ENCODE measurements at places on chromosomes 11 and 22.

- no peak for DNase-seq
Measured at GRCh38 chr22:23055449-23056179, 14.7 kb upstream of the GNAZ start.

- DNase-seq = peak; percentile 16
Measured at GRCh38 chr11:87560352-87560751, 522.6 kb downstream of the TMEM135 start.

DNA sequence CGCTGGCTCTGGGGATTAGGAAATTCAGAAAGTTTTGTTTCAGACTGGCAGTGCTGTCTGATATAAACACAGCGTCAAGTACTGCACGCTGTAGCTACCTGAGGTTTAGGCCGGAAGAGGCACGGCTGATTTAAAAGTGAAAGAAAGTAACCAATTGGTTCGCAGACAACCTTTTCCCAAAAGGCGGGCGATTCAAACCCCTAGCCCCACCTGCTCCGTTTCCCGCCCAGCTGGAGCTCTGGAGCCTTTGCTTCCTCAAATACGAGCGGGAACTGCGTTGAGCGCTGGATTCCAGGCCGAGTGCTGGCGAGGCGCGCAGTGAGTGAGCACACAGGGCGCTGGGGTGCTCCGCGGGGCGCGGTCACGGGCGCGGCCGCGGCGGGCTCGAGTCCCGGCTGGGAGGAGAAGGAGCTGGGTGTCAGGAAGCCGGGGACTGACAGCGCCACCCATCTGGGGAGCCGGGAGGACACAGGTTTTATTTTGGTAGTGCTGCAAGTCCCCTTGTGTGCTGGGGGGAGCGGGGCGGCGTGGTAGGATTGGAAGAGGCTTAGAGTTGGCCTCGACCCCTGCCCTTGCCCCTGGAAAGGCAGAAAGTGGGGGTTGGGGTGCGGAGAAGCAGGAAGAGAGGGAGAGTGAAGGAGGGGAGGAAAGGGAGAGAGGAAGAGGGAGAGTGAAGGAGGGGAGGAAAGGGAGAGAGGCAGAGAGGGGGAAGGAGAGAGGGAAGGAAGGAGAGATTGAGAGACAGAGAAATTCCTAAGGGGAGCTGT, 2.1 kb downstream of the FAM111A start:
- DNase-seq = peak; percentile 91

DNA sequence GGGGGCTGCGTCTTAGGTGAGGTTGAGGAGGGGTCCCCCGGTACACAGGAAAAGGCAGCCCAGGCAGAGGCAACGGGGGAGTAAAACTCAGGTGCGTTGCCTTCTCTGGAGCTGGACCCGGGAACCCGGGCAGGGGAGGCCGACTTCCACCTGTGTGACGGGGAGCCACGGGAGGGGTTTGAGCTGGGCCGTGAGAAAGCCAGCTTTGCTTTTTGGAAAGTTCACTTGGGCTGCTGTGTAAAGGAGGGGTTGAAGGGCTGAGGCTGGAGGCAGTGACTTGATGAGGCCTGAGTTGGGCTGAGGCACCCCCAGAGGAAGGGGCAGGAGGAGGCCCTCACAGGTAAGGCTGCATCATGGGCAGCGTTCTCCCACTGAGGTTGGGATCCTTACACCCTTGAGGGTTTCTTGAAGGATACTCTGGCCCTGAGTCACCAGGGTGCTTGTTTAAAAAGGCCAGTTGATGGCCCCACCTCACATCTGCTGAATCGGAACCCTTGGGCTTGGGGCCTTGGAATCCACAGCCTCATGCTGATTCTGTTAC, 47.2 kb downstream of the CHRDL2 start:
- no peak for DNase-seq

- no peak for DNase-seq
Measured at GRCh38 chr11:100851147-100851546, 164.1 kb downstream of the ARHGAP42 start.

DNA sequence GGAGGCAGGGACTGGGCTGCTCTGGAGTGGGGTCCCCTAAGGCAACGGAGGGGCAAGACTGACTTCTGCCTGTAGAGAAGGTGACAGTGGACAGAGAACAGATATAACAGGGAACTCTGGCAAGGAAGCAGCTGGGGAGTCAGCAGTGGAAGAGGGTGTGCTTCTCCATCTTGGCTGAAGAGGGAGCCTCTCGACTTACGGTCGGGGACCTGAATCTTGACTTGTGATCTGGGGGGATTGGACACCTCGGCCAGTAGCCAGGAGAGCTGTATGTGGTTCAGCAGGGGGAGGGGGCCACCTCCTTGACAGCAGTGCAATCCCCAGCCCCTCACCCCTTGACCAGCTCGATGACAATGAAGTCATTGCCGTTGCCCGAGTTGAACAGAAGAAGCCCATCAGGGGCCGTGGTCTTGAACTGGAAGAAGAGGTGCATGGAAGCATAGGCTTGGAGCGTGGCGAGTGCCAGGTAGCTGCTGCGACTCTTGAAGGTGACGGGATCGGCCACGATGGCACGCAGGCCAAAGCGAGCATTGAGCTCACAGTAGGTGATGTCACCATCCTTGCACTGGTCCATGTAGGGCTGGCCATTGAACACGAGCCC, 60.0 kb downstream of the SLC22A12 start:
- DNase-seq = peak; percentile 83

GRCh38 chr11:6895010-6895409, 2.7 kb upstream of the OR2D2 start:
- no peak for DNase-seq

DNA sequence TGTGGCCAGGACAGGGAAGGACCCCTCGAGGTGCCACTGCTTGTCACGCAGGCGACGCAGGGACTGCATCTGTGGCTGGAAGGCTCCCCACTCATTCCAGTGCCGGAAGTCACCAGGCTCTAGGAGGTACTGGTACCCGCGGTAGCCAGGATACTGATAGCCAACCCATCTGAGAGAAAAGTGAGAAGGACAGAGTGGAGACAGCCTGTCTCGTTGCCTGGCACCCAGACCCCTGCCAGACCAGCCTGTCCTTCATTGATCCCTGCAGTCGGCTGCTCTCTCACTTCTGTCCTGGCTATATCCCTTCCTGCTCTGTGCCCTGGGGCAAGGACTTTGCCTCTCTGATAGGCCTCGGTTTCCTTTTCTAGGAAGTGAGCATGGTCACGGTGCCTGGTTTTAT, 9.6 kb upstream of the TPST2 start:
- no peak for DNase-seq

- DNase-seq = no peak
Measured at GRCh38 chr11:75271730-75272129, 31.2 kb downstream of the TPBGL start.

DNA sequence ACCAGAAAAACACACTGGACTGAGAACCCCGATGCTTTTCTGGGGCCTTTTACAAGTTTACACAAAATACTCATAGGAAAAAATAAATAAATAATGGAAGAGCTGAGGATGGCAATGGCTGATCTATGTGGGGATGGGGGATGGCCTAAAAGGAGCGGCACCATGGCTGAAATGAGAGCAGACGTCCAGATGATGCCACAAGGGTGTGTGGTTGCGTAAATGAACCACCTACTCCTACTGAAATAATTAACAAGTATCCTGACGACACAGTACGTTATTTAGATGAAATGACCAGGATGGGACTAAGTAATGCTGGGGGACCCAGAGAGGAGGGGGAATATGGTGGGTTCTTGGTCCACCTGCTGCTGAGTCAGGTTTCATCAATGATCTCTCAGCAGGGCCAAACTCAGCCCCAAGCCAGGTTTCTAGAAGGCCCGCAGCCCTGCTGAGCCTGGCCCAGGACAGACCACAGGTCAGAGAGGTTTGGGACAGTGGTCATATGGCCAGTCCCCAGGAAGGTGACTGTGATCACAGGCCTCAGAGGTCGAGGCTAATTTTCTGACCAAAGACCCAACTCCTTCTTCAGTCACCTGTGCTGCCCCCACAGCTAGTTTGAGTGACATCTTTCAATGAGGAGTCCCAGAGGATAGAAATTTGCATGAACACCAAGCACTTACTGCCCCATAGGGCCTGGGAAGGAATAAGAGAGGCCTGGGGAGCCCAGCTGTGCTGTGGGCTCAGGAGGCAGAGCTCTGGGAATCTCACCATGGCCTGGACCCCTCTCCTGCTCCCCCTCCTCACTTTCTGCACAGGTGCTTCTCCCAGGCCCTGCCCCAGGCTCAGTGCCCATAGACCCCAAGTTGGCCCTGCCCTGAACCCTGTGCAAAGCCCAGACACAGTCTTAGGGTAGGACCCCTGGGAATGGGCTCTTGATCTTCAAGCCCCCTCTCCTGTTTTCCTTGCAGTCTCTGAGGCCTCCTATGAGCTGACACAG, 76.3 kb upstream of the IGLL5 start:
- no peak for DNase-seq

DNA sequence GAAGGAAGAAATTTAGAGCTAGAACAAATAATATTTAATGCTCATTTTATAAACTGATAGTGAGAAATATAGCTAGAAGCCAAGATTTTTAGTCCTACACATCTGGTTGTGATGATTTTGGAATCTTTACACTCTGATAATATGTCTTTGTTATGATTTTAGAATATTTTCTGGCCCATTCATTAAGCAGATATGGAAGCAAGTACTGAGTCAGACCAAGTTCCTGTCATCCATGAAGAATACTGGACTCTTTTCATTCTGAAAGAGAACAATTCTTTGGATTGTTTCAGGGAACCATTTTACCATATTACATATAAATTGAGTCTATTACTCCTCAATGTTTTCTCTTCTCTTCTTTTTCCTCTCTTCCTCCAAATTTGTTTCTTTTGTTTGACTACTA, 227.4 kb downstream of the TMEM135 start:
- DNase-seq = no peak

DNA sequence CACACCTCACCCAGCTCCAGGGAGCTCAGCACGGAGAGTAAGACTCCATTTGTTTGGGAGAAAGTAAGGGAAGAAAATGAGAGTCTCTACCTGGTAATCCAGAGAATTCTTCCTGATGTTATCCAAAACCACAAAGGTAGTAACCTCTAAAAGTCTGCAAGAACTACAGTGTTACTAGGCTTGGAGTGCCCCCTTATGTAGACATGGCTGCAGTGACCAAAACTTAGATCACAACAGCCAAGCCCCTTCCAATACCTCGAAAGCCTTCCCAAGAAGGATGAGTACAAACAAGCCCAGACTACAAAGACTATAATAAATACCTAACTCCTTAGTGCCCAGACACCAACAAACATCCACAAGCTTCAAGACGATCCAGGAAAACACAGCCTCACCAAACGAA, 4.9 kb downstream of the UBE2L6 start:
- no peak for DNase-seq

DNA sequence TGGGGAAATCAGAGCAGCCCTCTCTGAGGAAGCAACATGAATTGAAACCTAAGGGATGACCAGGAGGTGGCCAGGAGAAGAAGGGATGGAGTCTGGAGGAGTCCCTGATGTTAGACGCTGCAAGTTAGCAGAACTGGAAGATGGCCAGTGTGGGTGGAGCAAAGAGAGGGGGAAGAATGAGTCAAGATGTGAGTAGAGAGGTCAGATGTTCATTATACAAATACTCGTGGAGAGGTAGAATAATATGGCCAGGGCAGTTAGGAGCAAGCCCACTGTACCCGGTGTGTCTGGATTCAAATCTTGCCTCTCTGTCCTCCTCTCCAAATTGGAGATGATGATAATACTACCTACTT, 242.0 kb downstream of the TENM4 start:
- DNase-seq = no peak

DNA sequence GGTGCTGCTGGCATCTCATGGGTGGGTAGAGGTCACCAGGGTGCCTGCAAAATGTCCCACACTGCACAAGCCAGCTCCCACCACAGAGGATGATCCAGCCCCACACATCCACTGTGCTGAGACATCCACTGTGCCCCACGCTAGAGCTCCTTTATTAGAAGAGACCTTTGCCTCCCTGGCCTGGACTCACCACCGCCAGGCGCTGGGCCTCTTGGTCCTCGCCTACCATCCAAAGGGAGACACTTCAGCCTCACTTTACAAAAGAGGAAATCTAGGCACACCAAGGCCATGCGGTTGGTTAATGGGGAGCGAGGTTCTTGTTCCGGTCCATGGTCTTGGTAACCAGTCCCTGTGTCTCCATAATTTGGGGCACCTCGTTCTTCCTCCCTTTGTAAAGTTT, 3.4 kb upstream of the ANO1 start:
- no peak for DNase-seq

DNA sequence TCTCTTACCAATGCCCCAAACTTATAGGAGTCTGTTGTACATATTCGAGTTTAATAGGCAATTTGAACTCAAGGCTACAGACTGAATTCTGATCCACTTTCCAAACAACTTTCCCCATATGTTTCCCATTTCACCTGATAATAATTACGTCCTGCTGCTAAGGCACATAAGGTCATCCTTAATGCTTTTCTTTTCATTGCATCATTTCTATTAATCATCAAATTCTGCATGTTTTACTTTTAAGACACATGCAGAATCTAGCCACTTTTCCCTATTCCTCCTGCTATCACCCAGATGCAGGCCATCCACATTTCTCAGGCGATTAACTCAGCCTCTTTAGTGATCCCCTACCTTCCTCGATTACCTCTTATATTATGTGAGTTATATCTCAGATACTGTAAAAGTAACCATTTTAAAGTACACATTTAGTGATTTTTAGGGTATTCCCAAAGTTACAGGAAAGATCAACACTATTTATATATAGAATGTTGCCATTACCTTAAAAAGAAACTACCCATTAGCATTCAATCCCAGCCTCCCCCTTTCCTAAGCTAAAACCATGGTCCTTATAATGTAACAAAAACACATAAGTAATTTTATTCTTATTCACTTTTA, 14.9 kb downstream of the XKR3 start:
- DNase-seq = no peak

DNA sequence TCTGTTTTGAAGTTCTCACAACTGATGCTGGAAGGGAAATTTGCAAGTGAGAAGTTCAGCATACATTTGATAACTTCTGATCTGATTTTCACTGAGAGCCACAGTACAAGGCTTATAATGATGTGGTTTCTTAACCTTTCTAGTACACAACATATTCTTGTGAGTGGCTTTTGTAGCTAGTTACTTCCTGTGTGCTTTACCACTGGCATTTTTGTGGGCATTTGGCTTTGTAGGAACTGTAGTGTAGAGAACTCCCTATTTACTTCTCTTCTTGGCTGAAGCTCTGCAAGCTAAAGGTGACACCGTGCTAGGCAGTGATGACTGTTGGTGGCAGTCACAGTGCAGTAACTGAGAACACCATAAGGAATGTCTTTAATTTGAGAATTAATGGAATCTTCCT, 14.9 kb downstream of the USP47 start:
- peak; percentile 39 for DNase-seq

- peak; percentile 37 for DNase-seq
Measured at GRCh38 chr11:85318573-85318972, 308.6 kb downstream of the DLG2 start.

DNA sequence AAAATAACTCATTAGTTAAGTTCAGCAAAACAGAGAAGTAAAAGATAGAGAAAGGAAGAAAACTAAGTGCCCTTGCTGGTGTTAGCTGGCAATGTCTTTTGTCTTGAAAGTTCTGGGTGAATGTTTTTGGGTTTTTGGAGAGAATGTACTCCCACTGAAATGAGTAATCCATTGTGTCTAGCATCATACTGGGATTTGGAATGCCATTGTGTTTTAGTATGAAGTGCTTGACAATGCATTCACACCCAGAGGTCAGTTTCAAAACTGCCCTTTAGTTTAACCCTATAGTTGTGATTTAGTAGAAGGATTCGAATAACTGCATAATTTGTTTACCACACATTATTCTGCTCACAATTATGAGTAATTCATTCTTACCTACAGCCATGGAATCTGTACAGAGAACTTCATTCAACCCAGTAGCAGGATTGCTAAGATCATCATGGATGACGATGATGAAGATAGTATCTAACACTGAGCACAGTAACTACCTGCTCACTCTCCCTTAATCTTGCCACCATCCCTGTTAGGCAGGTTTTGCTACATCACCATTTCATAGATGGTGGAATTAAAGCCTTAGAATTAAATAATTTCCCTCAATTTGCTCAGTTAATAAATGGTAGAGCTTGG, 33.9 kb downstream of the MAML2 start:
- DNase-seq = no peak

Measured in Kasumi-1 (cell line).